ENCODE measurements at places on chromosomes 1 and 21.

DNA sequence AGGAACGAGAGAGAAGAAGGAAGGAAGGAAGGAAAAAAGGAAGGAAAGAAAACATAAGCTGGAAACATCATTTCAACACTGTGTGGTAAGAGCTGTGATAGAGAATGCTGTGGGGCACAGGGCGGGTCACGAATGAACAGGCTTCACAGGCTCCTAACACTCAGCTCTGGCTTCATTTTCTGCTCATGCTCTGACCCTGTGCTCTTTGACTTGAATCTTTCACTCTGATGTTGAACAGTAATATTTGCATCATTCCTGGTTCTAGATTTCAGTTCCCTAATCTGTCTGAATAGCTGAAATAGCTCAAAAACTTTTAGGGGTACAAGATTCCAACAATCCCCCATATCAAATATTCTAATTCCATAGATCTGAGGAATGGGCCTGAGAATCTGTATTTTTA, 207.3 kb downstream of the LHX8 start:
- DNase-seq: no peak

- DNase-seq: peak; percentile 79
Observed at GRCh38 chr1:94025383-94026340, 95.3 kb downstream of the ABCA4 start.

- DNase-seq: no peak
Observed at GRCh38 chr1:97382206-97382605, 538.6 kb downstream of the DPYD start.

DNA sequence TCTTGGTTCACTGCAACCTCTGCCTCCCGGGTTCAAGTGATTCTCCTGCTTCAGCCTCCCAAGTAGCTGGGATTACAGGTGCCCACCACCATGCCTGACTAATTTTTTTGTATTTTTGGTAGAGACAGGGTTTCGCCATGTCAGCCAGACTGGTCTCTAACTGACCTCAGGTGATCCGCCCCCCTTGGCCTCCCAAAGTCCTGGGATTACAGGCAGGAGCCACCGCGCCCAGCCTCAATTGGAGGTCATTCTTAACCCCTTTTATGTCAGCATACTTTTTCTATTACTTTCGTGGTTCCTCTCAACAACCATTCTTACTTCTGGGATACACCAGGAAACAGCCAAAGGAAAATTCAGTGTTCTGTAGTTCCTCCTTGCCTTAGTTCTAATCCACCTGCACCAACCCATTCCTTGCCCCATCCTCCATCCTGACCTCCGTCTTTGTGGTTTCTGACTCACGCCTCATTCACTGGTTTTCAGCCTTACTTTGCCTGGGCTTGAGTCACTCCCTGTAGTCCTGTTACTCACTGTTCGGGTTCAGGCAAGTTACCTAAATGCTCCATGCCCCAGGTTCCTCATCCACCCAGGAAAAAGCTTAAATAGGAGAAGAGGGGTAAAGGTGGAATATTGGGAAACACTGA, 12.9 kb upstream of the BCL10 start:
- no peak for DNase-seq

DNA sequence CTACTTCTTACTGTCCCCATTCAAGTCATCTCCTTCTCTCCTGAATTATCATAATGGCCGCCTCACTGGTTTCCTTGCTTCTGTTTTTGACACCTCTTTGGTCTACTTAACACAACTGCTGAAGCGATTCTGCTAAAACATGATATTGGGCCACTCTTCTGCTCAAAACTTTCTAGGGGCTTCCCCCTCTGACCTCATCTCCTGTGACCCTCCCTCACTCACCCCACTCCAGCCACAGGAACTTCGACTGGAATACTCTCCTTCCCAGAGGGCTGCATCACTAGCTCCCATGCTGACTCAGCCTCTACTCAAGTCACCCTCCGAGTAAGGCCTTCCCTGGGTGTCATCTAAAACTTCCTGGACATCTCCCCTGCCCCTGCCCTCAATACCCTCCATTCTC, 35.7 kb downstream of the NRIP1 start:
- DNase-seq: no peak

- DNase-seq: no peak
Observed at GRCh38 chr1:15900662-15901279, 53.3 kb downstream of the SPEN start.

- DNase-seq: no peak
Observed at GRCh38 chr1:201143726-201144635, 10.3 kb downstream of the TMEM9 start.

- no peak for DNase-seq
Observed at GRCh38 chr21:43289442-43289841, 120.6 kb downstream of the CRYAA start.

- no peak for DNase-seq
Observed at GRCh38 chr1:109838838-109839240, 71.8 kb upstream of the CSF1 start.

- DNase-seq: no peak
Observed at GRCh38 chr1:58622571-58622970, 45.5 kb upstream of the TACSTD2 start.

- DNase-seq: no peak
Observed at GRCh38 chr1:76418531-76418930, 344.0 kb downstream of the ST6GALNAC3 start.

GRCh38 chr1:109978761-109979488, 5.6 kb upstream of the AHCYL1 start:
- DNase-seq: no peak

GRCh38 chr1:93522721-93523120, 74.8 kb downstream of the FNBP1L start:
- no peak for DNase-seq

DNA sequence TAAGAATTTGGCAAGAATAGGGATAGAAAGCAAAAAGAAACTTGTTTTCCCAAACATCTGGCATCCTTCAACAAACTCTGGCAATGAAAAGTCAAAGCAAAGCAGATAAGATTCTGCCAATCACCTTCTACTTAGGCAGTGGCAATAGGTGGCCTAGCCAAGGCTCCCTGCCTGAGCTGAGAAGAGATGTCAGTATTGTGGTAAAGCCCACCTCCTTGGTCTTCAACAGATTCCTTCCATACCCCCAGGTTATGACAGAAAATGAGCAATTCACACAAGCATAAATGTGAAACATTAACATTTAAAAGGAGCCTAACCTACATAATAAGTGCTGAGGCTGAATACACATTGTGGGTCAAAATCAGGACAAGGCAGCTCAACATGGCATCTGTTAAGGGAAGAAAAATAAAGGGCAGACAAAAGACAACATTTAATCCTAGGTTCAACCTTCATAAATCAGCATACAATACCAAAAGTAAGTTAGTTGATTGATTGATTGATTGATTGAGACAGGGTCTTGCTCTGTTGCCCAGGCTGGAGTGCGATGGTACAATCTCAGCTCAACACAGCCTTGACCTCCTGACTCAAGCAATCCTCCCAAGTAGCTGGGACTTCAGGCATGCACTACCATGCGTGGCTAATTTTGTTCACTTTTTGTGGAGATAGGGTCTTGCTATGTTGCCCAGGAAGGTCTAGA, 123.1 kb downstream of the AKT3 start:
- DNase-seq: no peak

- DNase-seq: no peak
Observed at GRCh38 chr1:95233319-95233736, 682 bp upstream of the RWDD3 start.

All from NCI-H1694 treated with DMSO at 0.1 percent for 48 hours (cell line).